NCI-H187 treated with DMSO at 0.1 percent for 48 hours (cell line): ENCODE measurements at places on chromosomes 1 and 21.

- DNase-seq, result no peak
Observed at GRCh38 chr1:111195002-111195684, 5.3 kb downstream of the DENND2D start.

DNA sequence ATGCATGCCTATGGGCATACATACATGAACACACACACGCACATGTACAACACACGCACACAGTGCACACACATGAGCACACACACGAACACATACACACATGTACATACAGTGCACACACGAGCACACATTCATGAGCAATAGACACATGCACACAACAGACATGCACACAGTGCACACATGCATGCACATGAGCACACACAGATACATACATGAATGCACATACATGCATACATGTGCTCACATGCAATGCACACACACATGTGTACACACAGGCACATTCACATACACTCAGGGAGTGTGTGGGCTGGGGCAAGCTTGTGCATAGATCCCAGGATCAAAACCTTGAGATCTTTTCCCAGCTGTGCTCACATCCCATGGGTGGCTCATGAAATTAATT, 18.9 kb downstream of the CRYAA start:
- DNase-seq, result no peak

GRCh38 chr1:232704694-232705680, 75.1 kb upstream of the SIPA1L2 start:
- DNase-seq, result no peak

DNA sequence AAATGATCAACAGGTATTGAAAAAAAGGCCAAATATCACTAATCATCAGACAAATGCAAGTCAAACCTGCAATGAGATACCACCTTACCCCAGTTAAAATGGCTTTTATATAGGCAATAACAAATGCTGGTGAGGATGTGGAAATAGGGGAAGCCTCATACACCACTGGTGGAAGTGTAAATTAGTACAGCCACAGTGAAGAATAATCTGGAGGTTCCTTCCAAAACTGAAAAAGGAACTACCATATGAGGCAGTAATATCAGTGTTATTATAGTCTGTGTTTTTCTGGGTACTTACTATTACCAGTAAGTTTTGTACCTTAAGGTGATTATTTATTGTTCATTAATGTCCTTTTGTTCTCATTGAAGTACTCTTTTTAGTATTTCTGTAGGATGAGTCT, 201.3 kb downstream of the MRPL39 start:
- DNase-seq, result no peak

DNA sequence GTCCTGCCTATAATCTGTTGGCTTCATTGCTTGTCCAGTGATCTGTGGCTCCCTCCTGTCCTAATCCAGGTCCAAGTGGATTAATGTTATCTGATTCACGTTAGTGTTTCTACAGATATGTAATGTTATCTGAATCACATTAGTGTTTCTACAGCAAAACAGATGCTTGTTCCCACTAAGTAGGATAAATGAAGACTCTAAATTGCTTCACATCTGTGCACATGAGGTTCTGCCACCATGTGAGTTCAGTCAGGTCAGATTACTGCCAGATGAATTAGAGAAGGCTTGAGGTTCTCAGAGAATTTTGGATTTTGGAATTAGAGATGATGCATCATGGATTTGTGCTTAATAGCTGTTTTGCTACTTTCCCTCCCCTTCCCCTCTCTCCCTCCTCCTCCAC, 13.2 kb downstream of the DISC1 start:
- DNase-seq, result no peak

DNA sequence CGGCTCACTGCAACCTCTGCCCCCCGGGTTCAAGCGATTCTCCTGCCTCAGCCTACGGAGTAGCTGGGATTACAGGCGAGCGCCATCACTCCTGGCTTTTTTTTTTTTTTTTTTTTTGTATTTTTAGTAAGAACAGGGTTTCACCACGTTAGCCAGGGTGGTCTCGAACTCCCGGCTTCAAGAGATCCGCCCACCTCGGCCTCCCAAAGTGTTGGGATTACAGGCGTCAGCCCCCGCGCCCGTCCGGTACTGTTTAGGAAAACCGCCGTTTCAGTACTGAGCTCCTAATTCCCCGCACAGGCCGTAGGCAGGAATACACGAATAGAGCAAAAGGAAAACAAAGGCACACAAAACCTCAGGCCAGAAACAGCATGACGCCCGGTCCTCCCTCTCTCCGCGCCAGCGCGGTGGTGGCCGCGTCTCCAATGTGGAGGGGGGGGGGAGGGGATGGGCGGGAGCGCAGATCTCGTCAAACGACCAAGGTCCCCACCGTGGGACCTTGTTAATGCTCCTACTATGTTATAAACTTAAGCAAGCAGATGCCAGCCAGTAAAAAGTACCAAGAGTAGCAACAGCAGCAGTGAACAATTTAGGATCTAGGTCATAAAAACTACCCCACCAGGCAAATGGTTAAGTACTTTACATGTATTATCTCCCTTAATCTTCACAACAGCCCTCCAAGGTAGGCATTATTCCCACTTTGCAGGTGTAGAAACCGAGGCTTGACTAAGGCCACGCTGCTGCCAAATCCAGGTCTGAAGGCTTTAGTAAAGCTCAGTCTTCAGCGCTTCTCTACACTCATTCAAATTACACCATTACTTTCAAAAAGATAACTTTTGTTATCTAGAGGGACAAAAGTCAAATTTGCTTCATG, 648 bp upstream of the ADAR start:
- peak; percentile 65 for DNase-seq

GRCh38 chr21:45804809-45805313, 161.3 kb downstream of the PCBP3 start:
- no peak for DNase-seq

DNA sequence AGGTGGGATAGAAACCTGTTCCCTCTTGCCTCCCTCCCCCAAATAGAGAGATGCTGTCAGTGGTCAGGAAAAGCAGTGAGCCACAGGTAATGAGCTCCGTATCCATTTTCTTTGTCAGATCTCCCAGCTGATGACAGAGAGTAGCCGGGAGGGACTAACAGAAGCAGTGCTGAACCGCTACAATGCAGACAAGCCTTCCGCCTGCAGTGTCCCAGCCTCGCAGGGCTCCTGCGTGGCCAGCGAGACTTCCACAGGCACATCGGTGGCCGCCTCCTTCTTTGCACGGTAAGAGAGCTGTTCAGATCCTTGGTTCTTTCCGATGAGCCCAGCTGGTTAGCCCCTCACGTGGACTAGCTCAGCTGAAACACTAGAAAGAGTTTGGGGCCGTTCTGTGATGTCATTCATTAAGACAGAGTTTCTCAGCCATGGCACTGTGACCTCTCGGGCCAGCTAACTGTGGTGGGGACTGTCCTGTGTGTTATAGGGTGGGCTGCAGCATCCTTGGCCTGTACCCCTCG, 264.7 kb downstream of the KIF26B start:
- no peak for DNase-seq

- DNase-seq, result no peak
Observed at GRCh38 chr21:27633631-27634030, 666.7 kb upstream of the ADAMTS5 start.
